ENCODE measurements at places on chromosomes 2 and 18.

DNA sequence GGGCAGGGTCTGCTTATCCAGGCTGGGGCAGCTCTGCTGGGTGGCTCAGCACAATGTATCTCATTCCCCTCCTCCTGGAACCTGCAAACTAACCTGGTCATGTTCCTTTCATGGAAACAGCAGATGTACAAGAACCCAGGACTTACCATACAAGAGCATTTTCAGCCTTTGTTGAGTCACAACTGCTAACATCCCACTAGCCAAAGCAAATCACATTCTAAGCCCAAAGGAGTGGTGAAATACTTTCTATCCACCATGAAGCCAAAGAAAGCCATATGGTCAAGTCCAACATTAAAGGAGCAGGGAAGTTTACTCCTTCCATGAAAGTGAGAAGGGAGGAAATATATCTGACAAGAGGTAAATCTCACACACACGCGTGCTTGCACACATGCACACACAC, 163.0 kb downstream of the IRS1 start:
- DNase-seq: no peak

- no peak for DNase-seq
Measured at GRCh38 chr2:12227941-12228608, 481.6 kb downstream of the LPIN1 start.

GRCh38 chr2:159613651-159614285, 2.6 kb downstream of the BAZ2B start:
- no peak for DNase-seq

GRCh38 chr18:56869189-56869777, 218.1 kb downstream of the WDR7 start:
- DNase-seq: no peak

GRCh38 chr2:187543488-187543887, 10.7 kb downstream of the TFPI start:
- DNase-seq: no peak

DNA sequence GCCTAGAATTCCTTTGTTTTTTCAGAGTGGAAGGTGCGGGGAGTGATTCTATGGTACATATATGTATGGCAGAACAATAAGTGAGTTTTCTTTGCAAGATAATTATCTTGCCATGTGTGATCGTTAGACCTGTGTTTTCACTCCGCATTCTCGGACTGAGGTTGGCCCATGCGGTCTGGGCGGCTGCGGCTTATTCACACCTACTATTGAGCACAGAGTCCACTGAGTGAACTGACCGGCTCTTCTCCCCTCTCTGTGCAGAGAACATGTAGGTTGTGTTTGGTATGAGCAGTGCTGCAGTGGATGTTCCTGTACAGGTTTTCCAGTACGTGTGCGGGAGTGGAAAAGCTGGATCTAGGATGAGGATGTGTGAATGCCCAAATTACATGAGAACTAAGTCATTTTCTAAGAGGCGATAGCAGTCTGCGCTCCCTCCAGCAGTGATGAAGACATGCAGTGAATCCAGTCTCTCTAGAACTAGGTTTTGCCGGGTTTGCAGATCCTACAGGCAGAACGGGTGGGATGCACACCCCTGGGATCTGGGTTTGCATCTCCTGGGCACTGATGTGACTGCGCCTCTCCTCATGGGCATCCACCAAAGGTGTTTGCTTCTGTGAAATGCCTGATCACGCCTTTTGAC, 27.1 kb downstream of the MTERF4 start:
- DNase-seq: no peak

Measured in stimulated activated CD8-positive, alpha-beta memory T cell treated with anti-CD3 and anti-CD28 coated beads, Interleukin-7, amount 100 ng/mL, for 1 hour (primary cell).